ENCODE measurements at places on chromosomes 4 and X. TPM values are rescaled to one million over a fixed set of nuclear protein-coding genes. Genes with fewer than 3 reads are reported as not detected.

The PWWP3B gene
- not detected for polyA plus RNA-seq

The CT55 gene
- 1.9 TPM for polyA plus RNA-seq

The RASSF6 gene
- polyA plus RNA-seq = not detected

- no peak overlapping the region for H3K27ac ChIP-seq
- H3K27me3 ChIP-seq = no peaks in the 10 kb centered on the region
- H3K4me1 ChIP-seq = no peaks in the 10 kb centered on the region
These were observed 9.3 kb upstream of the GATB start for GRCh38 chr4:151770154-151770553.

DNA sequence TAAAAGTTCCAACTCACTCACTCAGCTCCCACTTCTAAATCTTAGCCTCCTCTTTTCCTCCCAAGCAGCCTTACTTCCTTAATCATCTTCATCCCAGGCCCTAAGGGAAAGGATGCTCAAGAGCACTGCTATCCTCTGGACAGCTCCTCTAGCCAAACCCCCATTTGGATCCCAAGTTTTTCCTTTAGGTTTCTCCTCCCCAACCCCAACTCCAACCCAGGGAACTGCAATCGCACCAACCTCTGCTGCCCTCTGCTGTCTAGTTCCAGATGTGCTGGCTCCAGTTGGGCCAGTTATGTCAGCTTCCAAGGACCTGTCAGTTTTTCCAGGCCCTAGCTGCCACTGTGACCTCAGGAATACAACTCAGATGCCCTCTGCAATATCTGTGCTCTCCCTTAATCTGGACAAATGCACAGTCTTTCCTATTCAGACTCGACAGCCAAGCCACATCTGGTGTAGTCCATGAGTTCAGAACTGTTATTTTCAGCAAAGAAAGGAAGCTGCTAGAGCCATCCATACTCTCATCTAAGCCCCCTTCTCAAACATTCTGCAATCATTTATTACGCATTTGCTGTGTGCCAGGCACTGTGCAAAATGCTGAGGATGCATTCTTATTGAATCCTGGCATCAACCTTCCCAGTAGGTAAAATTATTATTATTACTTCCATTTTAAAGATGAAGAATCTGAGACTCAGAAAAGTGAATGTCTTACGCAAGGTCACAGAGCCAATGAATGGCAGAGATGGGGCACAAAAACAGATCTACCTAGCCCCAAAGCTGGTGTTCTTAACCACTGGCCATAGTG is 12.3 kb upstream of the XPNPEP2 start:
- H3K27me3 ChIP-seq = peaks cover 6% of the 10 kb centered on the region
- H3K27ac ChIP-seq = no peak overlapping the region
- no peaks in the 10 kb centered on the region for H3K4me1 ChIP-seq
- no peak overlapping the region for H3K4me3 ChIP-seq

DNA sequence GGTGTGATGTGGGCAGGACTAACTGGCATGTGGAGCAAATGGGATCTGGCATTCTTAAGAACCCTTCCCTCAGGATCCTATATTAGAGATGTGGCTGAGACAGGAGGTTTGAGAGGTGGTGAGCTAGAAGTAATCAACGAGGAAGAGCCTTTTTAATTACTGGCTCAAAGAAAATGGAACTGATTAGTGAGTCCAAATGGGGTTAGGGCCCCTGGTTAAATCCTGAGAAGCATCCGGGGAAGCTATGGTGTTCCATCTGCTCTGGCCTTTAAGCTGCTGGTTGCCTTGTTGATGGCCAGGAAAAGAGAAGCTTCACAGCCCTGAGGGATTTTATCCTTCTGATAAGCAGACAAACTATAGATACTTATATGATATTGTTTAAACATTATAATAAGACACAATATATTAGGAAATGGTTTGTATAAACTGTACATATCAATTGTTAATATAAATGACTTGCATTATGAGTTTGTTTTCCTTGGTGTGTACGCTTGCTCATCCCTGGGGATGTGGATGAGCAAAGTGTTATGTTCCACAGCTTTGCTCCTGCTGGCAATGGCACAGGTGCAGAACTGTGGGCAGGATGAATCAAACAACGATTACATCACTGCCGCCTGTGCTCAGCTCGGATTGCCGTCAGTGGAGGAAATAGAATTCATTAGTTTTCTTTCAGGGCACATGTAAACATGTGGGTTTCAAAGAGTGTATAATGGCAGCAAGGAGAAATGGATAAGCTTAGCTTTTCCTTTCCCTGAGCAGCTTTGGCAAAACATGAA is 328.6 kb upstream of the ARX start:
- no peak overlapping the region for H3K27ac ChIP-seq
- no peak for DNase-seq
- H3K4me1 ChIP-seq = no peaks in the 10 kb centered on the region
- no peak overlapping the region for H3K4me3 ChIP-seq
- no peaks in the 10 kb centered on the region for H3K27me3 ChIP-seq

DNA sequence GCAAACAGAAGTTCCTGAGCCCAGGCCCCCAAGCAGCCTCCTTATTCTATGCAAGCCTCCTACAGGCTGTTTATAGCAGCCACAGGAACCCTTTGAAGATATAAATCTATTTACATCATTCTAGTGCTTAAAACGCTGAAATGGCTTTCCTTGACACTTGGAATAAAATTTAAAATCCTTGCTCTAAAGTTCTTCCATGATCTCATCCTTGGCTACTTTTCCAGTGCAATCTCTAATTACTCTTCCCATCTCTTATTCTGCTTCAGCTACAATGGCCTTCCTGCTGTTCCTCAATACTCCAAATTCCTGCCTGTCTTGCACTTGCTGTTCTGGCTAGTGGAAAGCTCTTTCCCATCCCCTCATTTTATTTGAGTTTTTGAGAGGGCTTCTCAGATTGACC is 634.2 kb upstream of the NR3C2 start:
- no peak overlapping the region for H3K4me3 ChIP-seq
- no peak for DNase-seq
- H3K4me1 ChIP-seq = no peaks in the 10 kb centered on the region

Data from SK-N-SH (cell line).